Thoracic aorta endothelial cell (primary cell): ENCODE measurements at places on chromosomes 2 and 18. TPM values are rescaled to one million over a fixed set of nuclear protein-coding genes. Genes with fewer than 3 reads are reported as not detected.

RTKN gene
- total RNA-seq: 5.9 and 9.3 TPM in 2 replicates

SP140 gene
- 0.66 TPM in 1 of 2 replicates, not detected in the other for total RNA-seq

CROCC2 gene
- not detected in 2 replicates for total RNA-seq

SLC25A52 gene
- 0.13 TPM in 1 of 2 replicates, not detected in the other for total RNA-seq
